DMS 273 treated with DMSO at 0.1 percent for 48 hours (cell line): ENCODE measurements at places on chromosomes 2 and 18.
A peak's percentile ranks its signal among the peaks of the same experiment; 100 is the strongest.

DNA sequence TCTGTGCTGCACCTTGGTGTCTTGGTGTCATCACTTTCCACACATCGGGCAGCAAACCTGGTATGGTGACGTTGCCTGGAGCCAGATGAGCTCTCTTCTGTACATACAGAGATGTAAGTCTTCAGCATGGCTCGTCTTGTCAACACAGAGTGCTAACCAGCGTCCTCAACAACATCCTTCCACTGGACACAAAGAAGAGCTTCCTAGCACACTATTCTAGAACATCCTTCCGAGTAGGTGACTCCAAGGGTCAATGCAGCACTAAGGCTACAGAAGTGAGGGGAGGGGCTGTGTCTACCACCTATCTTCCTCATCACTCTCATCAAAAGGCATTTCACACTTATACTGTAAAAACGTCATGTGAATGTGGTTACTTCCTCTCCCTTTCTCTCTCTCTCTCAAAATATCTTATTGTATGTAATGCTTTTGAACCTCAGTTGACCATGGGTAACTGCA is 108.1 kb upstream of the SLC1A4 start:
- DNase-seq, result no peak

- no peak for DNase-seq
Observed at GRCh38 chr18:24198461-24198860, 59.6 kb downstream of the CABYR start.

GRCh38 chr18:29226213-29226612 is 1049.3 kb upstream of the CDH2 start:
- DNase-seq, result no peak

DNA sequence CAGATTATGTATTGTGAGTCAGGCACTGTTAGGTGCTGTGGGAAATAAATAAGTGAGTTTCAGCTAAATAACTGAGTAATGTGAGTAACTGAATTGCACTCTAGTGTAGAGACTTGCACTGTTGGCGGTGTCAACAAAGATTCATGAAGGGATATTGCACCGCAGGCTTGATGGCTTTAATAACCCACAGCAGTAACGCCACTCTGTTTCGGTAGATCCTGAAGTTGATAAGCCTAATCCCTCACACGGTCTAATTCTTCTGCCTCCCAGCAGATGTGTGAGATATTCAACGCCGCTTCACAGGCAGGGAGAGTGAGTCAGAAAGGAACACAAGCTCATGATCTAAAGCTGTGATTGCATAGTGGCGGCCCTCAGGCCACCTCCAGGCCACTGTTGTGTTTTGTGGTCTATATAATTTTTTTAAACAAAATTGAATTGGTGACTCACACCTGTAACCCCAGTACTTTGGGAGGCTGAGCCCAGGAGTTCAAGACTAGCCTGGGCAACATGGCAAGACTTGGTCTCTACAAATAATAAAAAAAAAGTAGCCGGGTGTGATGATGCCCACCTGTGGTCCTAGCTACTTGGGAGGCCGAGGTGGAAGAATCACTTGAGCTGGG is 94.3 kb downstream of the LIPG start:
- DNase-seq, result peak; percentile 11

GRCh38 chr2:238942726-238943300 is 94.9 kb downstream of the TWIST2 start:
- no peak for DNase-seq

DNA sequence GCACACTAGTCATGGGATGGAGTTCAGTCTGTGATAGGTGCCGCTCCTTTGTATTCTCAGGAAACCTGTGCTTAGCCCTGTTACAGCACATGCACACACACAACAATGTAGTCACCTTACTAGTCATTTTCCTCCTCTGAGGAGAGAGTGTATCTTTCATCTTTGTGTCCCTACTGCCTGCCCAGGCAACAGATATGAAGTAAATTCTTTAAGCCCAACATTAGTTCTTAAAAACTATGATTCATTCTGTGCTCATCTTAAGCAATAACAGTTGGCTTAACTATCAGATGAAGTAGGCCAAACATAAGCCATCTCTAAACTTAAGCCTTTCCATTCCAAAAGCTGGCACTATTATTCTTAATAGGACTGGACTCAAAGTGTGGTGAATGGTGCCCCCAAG is 186.5 kb downstream of the LNPK start:
- no peak for DNase-seq

DNA sequence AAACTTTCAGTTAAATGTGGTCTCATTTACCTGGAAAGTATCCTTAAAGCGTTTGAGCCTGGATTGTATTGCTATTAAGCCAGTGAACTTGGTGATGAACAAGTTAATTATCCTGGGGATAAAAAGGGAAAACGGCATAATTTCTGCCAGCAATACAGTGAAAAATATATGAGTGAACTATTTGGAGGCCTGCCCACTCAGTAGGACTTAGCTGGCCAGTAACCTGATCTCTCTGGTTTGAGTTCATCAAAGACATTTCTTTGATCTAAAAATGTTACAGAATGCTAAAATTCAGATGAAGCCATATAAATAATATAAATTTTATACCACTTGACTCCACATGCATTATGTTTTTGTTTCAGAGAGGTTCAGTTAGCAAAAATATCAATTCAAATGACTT is 241.1 kb upstream of the VWC2L start:
- no peak for DNase-seq

- DNase-seq, result no peak
Observed at GRCh38 chr2:30197570-30198192, 33.7 kb upstream of the LBH start.

GRCh38 chr2:71536226-71536671 is 82.9 kb downstream of the DYSF start:
- no peak for DNase-seq

DNA sequence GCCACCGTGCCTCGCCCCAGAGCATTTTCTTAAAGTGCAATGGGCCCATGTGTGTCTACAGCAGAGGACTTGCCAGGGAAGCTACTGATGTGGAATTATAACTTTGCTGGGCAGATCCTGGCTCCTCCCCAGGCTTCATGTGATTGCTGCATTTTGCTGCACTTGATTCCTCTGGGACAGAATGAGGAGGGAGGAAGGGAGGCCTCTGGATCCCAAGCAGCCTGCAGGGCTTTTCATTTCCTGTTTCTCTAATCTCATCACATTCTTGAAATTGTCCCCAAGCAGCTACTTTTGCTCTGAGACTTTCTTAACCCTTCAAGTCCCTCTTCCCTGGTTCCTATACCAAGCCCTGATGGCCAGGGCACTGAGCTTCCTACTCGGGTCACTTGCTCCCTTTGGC is 134.4 kb upstream of the SEC11C start:
- no peak for DNase-seq

DNA sequence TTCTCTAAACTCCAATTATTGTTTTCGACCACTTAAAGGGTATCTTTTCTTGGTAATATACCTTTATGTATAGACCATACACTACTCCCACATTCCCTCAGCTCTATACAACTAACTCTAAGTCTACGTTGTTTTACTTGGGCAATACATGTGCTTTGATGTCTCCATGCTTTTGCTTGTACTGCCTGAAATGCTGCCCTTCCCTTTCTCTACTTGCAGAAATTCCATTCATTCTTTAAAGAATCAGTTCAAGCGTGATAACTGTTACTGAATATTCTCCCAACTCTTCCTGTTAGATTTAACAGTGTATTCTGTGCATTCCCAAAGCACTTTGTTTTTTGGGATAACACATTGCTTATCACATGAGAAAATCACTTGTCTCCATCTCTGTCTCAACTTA is 157.0 kb upstream of the AQP4 start:
- DNase-seq, result no peak

GRCh38 chr2:78202986-78203670 is 681.0 kb upstream of the LRRTM4 start:
- DNase-seq, result no peak

DNA sequence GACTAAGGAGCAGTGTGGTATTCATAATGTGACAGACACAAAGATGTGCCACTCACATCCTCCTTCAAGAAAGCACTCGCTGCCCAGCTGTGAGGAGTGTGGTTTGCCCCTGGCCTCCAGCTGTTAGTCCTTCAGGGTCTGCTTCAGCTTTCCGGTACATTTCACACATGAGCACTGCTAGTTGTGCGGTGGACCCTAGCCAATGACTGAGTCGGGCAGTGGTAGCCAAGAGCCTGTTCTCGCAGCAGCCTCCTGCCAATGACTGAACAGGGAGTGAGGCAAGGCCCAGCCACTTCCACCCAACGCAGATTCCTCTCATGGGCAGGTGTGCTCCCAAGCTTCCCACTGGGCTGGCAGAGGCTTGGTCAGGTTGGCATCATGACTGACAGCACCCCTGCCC is 254.3 kb downstream of the RBM43 start:
- no peak for DNase-seq

DNA sequence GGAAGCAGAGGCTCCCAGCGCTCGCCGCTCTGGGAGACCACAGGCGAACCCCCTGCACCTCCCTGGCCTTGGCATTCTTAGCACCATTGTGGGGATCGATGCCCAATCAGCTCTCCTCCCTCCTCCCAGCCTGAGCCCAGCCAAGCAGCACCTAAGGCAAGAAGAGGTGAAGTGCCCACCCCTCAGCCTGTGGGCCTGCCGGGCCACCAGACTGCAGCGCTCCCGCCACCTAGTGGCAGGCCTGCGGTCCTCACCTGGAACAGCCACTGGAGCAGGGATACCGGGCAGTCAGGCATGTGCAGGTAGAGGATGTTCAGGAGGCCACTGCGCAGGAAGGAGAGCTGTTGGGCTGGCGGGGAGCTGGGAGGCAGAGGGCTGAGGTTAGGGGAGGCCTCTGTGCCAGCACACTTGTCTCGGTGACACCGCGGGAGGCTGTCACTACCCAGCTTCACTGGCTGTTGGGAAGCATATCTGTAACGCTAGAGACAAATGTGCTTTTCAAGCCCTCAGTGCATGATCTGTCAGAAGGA is 35.2 kb downstream of the FAM178B start:
- peak; percentile 17 for DNase-seq
